Stimulated activated CD8-positive, alpha-beta memory T cell treated with anti-CD3 and anti-CD28 coated beads, Interleukin-2, amount 100 ng/mL, for 1 hour (primary cell): ENCODE measurements at places on chromosomes 1 and 21.

DNA sequence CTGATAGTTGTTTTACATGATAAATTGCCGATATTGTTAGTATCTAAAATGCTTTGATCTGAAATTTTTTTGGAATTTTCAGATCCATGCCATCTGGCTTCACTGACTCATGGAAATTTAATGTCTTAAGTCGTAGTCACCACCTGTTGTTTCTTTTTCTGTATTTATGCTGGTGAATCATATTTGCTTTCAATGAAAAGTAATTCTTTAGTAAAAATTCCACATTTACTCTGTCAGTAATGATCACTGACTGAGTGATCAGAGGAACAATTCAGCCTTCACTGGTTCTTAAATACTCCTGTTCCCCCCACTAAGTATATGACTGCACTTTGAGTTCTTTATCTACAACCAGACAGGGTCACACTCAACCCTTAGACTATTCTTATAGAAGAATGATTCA, 185.6 kb upstream of the NRIP1 start:
- no peak for DNase-seq

GRCh38 chr1:89022167-89022959, at the start of gene GBP3:
TSS of gene GBP3 (minus strand) at chr1:89022866. CDS start at chr1:89020721, 2,145 bp downstream.
- DNase-seq: no peak

DNA sequence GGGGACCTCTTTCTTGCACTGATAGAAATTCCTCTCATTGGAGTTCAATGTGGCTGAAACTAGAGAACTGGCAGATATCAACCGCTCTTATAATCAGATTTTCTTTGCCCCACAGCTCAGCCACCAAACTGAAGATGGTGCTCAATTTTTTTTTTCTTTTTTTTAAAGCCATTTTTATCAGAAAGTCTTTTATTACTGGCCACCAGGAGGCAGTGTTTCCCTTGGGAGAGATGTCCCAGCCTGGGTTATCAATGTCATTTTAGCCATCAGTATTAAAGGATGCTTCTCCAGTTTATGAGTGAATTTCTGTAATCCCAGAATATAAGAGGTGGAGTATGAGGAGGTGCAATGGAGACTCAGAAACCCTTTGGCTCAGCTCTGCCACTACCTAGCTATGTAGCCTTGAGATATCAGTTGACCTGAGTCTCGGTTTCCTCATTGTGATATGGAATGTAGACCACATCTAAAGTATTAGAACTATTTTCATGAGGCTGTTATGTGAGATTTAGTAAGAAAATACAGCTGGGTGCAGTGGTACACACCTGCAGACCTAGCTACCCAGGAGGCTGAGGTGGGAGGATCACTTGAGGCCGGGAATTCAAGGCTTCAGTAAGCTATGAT, 27.6 kb downstream of the CD244 start:
- DNase-seq: no peak

DNA sequence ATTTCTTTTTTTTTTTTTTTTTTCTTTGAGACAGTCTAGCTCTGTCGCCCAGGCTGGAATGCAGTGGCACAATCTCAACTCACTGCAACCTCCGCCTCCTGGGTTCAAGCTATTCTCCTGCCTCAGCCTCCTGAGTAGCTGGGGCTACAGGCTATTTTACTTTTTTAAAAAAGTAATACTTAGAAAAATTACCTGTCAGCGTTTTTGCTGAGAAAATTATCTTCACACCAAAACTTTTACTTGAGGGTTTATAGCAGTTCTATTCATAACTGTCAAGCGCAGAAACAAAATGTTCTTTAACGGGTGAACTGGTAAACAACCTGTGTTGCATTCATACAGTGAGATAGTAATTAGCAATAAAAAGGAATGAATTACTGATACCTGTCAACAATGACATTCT, 1.5 kb upstream of the SLC25A24 start:
- no peak for DNase-seq

DNA sequence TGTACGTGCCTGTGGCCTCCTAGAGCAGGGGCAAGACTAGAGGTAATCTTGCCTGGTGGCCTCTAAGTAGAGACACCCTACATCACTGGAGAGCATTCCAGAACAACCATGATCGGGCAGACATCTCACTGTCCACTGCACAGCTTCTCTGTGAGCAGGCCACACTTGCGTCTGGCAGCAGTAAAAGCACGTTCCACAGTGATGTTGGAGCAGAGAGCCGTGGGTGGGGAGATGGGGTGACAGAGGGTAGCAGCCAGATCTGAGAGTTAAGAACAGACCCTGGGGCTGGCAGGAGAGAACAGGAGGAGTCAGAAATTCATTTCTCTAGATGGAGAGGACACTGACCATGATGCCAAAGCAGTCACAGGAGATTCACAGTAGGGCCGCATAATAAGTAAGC, 293.0 kb downstream of the HHAT start:
- no peak for DNase-seq
